Heart left ventricle (tissue), 16 donors: ENCODE measurements at places on chromosomes 16 and 17.

DNA sequence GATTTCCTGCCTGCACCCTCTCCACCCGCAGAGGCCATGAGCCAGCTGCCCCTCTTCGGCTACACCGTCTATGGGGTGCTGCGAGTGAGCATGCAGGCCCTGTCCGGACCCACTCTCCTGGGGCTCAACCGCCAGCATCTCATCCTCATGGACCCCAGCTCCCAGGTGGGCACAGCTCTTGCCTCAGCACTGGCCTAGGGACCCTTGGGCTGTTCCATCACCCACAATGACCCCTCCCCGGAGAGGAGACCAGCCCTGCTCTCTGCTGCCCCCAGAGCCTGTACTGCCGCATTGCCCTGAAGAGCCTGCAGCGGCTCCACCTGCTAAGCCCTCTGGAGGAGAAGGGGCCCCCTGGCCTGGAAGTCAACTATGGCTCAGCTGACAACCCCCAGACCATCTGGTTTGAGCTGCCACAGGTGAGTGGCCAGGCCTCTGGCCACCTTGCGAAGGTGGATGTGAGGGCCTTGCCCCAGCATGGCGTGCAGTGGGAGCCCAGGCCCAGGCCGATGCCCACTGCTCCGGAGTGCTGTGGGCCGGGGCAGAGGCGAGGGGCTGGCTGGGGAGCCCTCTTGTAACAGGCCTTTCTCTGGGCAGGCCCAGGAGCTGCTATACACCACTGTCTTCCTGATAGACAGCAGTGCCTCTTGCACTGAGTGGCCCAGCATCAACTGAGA, 7.3 kb upstream of the SMIM5 start:
- H3K4me1 ChIP-seq, result no peaks in the 10 kb centered on the region
- no peaks in the 10 kb centered on the region for H3K27me3 ChIP-seq
- no peak overlapping the region for H3K4me3 ChIP-seq
- H3K27ac ChIP-seq, result no peak overlapping the region

DNA sequence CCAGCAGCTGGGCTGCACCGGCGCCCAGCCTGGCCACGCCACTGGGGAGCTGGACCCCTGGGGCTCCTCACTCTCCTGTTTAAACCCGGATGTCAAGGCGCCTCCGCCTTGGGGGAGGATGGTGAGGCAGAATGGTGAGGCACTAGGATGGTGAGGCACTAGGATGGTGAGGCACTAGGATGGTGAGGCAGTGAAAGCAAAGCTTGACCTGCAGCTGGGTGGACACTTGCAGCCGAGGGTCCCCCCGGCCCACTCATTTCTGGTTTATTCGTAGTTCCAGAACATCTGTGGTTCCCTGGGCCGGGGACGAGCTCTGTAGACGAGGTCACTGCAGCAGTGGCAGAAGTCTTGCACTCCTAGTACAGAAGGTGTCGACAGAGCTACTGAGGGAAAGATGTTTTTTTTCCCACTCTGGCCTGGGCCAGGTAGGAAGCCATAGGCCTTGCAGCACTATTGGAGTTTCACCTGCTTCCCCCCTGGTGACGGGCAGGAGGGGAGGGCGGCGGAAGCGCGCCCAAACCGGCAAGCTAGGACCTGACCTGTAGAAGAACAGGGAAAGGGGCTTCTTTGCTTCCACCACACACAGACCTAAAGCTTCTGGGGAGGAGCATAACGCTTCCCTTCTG, 1.1 kb upstream of the HNF1B start:
- peaks cover 23% of the 10 kb centered on the region for H3K4me1 ChIP-seq
- H3K27ac ChIP-seq, result no peak overlapping the region
- H3K4me3 ChIP-seq, result no peak overlapping the region
- H3K36me3 ChIP-seq, result no peaks in the 10 kb centered on the region
- no peak for DNase-seq

DNA sequence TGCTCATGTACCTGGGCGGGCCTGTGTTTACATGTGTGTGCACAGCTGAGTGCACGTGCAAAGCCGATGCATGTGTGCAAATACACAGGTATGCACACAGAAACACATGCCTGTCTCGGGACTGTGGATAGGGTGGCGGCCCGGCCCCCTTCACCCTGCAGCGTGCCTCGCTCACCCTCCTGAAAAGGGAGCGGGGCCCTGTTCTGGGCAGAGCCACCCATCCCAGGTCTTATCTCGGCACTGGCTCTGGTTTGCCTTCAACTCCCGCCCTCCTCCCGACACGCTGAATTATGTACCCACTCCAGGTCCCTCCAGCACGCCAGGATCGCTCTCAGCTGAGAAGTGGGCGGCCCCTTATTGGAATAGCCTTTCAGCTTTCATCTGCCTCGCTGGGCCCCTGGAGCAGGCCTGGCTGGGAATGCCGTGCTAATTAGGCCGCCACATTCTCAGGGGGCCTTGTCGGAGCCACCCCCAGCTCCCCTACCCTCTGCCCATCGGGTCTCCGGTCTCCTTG, 77.8 kb downstream of the RTN4RL1 start:
- no peaks in the 10 kb centered on the region for H3K4me1 ChIP-seq
- H3K27me3 ChIP-seq, result no peaks in the 10 kb centered on the region
- H3K4me3 ChIP-seq, result no peak overlapping the region
- H3K27ac ChIP-seq, result peak overlapping the region; percentile 83
- no peaks in the 10 kb centered on the region for H3K36me3 ChIP-seq

DNA sequence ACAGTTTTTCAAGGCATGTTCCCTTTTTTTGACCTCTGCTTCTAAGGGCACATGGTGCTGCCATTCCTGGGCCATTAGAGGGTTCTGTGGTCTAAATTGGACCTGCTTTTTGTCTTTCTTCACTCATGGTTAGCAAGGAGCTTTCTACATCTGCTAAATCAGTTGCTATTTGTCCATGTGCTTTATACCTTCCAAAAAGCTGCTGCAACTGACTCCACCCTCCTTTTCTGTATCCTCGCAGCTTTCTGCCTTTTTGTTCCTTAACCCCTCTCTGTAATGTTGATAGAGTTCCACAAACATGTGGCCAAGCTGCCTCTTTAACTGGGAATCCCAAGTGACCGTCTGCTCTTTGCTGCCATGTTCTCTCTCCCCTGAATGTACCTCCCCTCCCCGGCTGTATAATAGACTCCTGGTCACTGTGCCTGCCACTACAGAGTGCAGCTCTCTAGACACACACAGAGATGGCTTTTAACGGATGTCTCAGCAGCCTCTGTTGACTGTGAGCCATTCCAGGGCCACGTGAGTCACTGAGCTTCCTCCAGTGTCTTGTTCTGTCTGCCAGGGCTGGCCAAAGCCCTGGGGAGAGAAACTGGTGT, 57.4 kb upstream of the TEKT3 start:
- no peak overlapping the region for H3K4me3 ChIP-seq
- DNase-seq, result peak; percentile 73
- H3K27me3 ChIP-seq, result no peaks in the 10 kb centered on the region
- H3K36me3 ChIP-seq, result no peaks in the 10 kb centered on the region

DNA sequence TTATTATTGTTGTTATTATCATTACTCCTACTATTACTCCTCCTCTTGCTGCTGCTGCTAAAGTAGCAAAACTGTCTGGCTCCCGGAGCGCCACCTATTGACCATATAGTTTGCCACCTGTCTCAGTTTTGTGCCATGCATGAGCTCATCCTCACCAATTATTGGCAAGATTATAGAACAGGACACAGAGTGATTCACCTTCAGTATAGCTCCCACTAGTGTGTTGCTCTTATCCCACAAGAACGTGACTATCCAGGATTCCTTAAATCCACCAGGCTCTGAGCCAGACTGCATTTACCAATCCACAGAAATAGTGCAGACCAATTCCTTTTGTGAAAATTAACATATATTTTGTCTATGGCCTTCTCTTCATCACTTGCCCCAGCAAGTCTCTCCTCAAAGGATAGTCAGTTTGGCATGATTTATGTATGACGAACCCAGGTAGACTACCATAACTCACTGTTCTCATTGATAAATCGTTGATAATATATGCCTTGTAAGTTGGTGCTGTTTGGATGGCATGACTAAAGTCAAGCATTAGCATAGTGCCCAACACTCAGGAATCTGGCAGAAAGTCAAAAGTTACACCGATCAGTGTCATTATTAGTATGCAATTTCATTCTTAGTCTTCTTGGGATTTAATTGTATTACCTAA, 405.5 kb upstream of the HSBP1 start:
- no peak for DNase-seq
- no peaks in the 10 kb centered on the region for H3K27me3 ChIP-seq
- no peak overlapping the region for H3K4me3 ChIP-seq
- no peaks in the 10 kb centered on the region for H3K36me3 ChIP-seq
- H3K4me1 ChIP-seq, result no peaks in the 10 kb centered on the region

DNA sequence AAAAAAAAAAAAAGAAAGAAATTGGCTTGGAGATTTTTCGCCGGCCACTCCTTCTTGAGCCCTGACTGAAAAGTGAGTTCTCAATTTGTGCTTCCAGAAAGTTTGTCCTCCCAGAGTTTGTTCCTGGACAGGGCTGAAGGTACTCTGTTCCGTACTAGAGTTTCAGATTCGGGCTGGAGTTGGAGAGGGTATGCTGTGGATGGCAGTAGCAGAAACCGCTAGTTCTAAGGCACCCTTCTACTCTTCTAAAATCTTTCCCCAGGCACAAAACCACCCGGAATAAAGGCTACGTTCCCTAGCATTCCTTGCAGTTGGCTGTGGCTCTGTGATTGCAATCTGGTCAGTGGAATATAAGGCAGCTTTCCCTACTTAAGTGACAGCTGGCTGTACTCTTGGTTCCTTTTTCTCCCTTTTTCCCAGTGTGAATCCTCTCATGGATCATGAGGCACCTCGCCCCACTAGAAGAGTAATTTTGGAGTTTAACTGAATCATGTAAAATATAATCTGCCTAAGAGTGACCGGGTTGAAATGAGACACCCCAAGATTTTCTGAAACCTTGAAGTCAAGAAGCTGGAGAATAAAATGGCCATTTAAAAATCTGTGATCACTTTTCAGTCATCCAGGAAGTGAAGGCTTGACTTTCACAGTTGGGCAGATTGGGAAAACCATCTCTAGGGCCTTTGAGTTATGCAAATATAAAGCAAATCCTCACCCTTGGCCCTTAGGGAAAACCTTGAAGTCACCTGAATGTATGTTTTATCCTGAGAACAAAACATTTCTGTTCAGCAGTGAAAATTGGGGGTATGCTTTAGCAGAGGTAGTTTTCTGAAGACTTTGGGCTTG, 901 bp upstream of the HEATR6 start:
- H3K27ac ChIP-seq, result peak overlapping the region; percentile 81
- H3K4me1 ChIP-seq, result peaks cover 18% of the 10 kb centered on the region
- H3K27me3 ChIP-seq, result no peaks in the 10 kb centered on the region
- no peak for DNase-seq
- H3K36me3 ChIP-seq, result peaks cover 18% of the 10 kb centered on the region

DNA sequence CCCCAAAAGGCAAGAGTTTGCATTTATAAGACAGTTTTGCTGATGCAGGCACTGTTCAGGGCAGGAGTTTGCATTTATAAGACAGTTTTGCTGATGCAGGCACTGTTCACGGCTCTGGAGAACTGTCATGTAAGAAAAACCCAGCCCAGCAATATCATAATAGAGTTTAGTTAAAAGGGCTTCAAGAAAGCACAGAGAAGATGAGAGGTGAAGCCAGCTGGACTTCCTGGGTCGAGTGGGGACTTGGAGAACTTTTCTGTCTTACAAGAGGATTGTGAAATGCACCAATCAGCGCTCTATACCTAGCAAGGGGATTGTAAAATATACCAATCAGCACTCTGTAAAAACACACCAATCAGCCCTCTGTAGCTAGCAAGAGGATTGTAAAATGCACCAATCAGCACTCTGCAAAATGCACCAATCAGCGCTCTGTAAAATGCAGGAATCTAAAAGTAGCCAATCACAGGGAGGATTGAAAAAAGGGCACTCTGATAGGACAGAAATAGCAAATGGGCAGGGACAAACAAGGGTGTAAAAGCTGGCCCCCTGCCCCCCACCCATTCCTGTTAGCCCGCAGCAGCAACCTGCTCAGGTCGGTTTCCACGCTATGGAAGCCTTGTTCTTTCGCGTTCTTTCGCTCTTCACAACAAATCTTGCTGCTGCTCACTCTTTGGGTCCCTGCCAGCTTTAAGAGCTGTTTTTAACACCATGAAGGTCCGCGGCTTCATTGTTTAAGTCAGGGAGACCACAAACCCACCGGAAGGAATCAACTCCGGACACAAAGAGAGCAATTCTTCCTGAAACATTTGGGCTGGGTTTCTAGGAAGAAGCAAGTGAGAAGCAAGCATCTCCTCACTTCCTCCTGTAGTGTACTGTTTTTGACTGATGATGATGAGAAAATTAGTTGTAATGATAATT, 1.8 kb upstream of the CBX1 start:
- DNase-seq, result no peak
- no peak overlapping the region for H3K4me3 ChIP-seq
- peaks cover 7% of the 10 kb centered on the region for H3K4me1 ChIP-seq
- no peak overlapping the region for H3K27ac ChIP-seq

DNA sequence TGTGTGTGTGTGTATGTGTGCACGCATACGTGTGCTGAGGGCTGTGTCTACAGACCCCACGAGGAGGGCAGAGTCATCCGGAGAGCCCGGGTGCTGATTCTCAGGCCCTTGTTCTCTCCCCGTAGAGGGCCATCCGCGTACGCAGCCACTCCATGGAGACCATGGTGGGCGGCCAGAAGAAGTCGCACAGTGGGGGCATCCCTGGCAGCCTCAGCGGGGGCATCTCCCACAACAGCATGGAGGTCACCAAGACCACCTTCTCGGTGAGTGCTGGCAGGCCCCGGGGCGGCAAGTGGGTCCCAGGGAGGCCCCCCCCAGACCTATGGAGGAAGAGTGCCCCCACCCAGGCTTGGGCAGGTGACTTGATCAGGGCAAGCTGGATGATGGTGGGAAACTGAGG, 45.5 kb downstream of the OR1D5 start:
- H3K27ac ChIP-seq, result no peak overlapping the region
- peaks cover 26% of the 10 kb centered on the region for H3K36me3 ChIP-seq
- H3K4me3 ChIP-seq, result no peak overlapping the region
- H3K27me3 ChIP-seq, result no peaks in the 10 kb centered on the region

- no peak overlapping the region for H3K27ac ChIP-seq
- H3K4me3 ChIP-seq, result no peak overlapping the region
- no peaks in the 10 kb centered on the region for H3K36me3 ChIP-seq
- no peaks in the 10 kb centered on the region for H3K4me1 ChIP-seq
- no peaks in the 10 kb centered on the region for H3K27me3 ChIP-seq
- no peak for DNase-seq
Observed at GRCh38 chr16:78946556-78946955, 654.0 kb downstream of the MAF start.

- no peaks in the 10 kb centered on the region for H3K4me1 ChIP-seq
- no peak overlapping the region for H3K4me3 ChIP-seq
- peaks cover 13% of the 10 kb centered on the region for H3K27me3 ChIP-seq
- no peak overlapping the region for H3K27ac ChIP-seq
- no peaks in the 10 kb centered on the region for H3K36me3 ChIP-seq
Observed at GRCh38 chr17:6700948-6701307, 12.2 kb downstream of the SLC13A5 start.

- no peaks in the 10 kb centered on the region for H3K27me3 ChIP-seq
- no peaks in the 10 kb centered on the region for H3K36me3 ChIP-seq
- no peak overlapping the region for H3K27ac ChIP-seq
- H3K4me1 ChIP-seq, result no peaks in the 10 kb centered on the region
- no peak overlapping the region for H3K4me3 ChIP-seq
Observed at GRCh38 chr16:75351183-75351582, 82.1 kb downstream of the CFDP1 start.

GRCh38 chr17:19940722-19941464, 36.7 kb downstream of the AKAP10 start:
- peaks cover 26% of the 10 kb centered on the region for H3K4me1 ChIP-seq
- H3K36me3 ChIP-seq, result peaks cover 94% of the 10 kb centered on the region
- DNase-seq, result no peak
- no peak overlapping the region for H3K4me3 ChIP-seq

GRCh38 chr17:7136266-7136877, 21.8 kb upstream of the ASGR2 start:
- DNase-seq, result peak; percentile 81
- peak overlapping the region; percentile 40 for H3K4me3 ChIP-seq
- peaks cover 48% of the 10 kb centered on the region for H3K27me3 ChIP-seq
- H3K36me3 ChIP-seq, result no peaks in the 10 kb centered on the region
- H3K27ac ChIP-seq, result no peak overlapping the region
